SJSA1 (cell line): ENCODE measurements at places on chromosomes 2 and 18. TPM values are rescaled to one million over a fixed set of nuclear protein-coding genes. Genes with fewer than 3 reads are reported as not detected.
A peak's percentile ranks its signal among the peaks of the same experiment; 100 is the strongest.

GRCh38 chr18:79765491-79766245, 32.1 kb upstream of the KCNG2 start:
- H3K27me3 ChIP-seq = no peaks in the 10 kb centered on the region; the same call in 1 of the 2 replicates
- no peaks in the 10 kb centered on the region for H3K4me1 ChIP-seq
- H3K36me3 ChIP-seq = no peaks in the 10 kb centered on the region
- no peak overlapping the region for H3K4me3 ChIP-seq
- no peak overlapping the region for H3K27ac ChIP-seq

MTIF2 gene
- total RNA-seq = 35.0 and 50.5 TPM in 2 replicates

RPRM gene
- not detected in 2 replicates for total RNA-seq

DNA sequence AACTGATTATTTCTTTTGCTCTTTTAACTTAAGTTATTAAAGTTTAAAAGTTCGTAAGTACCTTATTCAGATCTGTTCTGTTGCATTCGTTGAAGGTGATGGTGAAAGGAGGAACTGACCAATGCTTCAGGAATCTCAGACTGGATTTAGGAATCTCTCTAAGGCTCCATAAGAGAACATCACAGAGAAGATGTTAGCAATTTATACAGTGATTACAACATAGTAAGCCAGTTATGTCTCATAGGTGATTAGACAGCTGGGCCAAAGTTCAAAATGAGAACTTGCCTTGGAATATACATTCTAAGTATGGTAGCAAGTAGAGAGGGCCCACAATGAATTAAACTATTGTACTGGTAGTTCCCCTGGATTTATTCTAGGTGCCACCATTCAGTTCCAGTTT, 3.2 kb downstream of the MARS2 start:
- H3K36me3 ChIP-seq = peaks cover 18% of the 10 kb centered on the region
- H3K4me3 ChIP-seq = no peak overlapping the region
- H3K27ac ChIP-seq = no peak overlapping the region

- H3K27ac ChIP-seq = no peak overlapping the region
- peaks cover 23% of the 10 kb centered on the region for H3K4me1 ChIP-seq
- no peaks in the 10 kb centered on the region for H3K36me3 ChIP-seq
- DNase-seq = no peak
- no peak overlapping the region for H3K4me3 ChIP-seq
These were observed 23.1 kb upstream of the KLF7 start for GRCh38 chr2:207188626-207189419.

IL36B gene
- total RNA-seq = not detected in 2 replicates

DNA sequence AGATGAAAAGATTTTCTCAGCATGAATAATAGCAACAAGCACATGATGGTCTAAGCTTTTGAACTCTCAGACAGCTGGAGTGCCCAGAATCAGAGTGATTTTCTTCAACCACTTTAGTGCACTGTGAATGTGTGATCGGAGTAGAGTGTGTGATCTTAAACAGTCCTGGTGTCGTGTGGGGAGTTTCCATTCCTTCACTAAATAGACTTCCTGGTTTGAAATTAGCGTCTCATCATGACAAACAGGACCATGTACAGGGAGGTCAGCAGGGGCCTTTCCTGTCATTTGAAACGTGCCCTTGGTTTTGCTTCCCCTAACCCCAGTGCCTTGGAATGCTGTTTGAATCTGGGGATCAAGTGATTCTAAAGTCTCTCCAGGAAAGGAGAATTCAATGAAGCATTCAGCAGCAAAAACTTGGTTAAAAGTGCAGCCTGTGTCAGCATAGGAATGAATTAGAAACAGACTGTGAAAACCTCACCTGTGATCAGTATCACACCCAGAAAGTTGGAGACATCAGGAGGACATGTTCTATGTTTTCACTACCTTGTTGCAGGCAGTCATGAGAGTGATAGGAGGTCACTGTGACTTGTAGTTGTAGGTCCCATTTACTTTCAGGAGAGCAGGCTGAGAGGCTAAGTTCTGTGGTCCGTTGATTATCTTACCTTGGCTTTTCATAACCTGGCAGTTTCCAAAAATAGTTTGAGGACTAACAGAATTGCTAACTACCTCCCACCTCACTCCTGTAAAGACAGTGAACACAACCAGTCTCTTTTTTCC, 400.3 kb downstream of the MTX2 start:
- DNase-seq = no peak
- peaks cover 13% of the 10 kb centered on the region; the same call in 1 of the 2 replicates for H3K27me3 ChIP-seq
- no peaks in the 10 kb centered on the region for H3K36me3 ChIP-seq
- no peak overlapping the region for H3K4me3 ChIP-seq

ACMSD gene
- total RNA-seq = not detected in 2 replicates

- H3K4me1 ChIP-seq = peaks cover 15% of the 10 kb centered on the region
- H3K4me3 ChIP-seq = no peak overlapping the region
- H3K27ac ChIP-seq = no peak overlapping the region
- no peaks in the 10 kb centered on the region for H3K27me3 ChIP-seq
- no peak for DNase-seq
These were observed 151.1 kb upstream of the TWIST2 start for GRCh38 chr2:238696786-238697185.

DNA sequence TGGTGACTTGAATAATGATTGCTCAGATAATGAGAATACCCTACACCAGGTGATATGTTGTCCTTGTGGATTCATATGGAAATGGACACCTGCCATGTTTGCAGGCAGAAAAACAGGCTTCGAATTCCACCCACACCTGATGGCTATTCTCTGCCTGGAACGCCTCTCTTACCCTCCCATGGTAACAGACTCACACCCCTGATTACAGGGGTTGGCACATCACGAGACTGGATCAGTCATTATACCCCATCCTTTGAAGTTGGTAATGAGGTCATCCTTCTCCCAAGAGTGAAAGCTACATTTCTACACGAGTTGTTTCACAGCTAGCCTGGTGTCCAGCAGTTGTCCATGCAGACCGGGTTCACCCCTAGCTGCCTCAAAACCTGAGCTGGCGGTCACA, 71.4 kb upstream of the MBOAT2 start:
- H3K27me3 ChIP-seq = no peaks in the 10 kb centered on the region
- no peaks in the 10 kb centered on the region for H3K36me3 ChIP-seq
- peaks cover 52% of the 10 kb centered on the region for H3K4me1 ChIP-seq
- H3K4me3 ChIP-seq = no peak overlapping the region

GRCh38 chr2:100193291-100193710, 50.9 kb upstream of the AFF3 start:
- no peaks in the 10 kb centered on the region for H3K4me1 ChIP-seq
- no peak for DNase-seq
- no peak overlapping the region for H3K4me3 ChIP-seq

DNA sequence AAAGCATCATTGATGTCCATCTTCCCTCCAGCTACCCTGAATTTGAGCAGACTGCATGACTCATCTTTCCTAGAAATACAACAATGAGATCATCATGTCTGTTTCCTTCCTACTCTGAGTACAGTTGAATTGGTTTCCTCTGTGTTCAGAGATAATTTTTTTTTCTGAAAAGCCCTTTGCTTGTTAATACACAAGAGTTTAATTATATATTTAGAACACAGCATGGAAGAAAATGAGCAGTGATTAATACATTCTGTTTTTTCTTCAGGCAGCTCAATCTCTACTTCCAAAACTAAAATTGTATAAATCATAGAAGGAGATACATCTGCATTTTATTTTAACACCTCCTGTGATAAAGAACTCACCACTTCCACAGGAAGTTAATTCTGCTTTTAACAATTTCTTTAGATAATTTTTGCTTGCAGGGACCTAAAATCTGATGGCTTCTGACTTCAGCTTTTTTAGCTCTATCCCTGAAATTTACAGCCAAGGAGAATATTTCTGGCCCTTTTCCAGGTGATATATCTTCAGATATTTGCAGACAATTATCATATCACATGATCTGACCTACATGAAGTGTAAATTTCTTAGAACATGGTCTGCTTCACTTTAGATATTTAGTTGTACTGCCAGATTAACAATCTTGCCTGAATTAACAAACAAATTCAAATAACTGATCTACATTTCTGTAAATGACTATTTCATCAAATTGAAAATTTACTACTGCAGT, 249.0 kb downstream of the TRIB2 start:
- DNase-seq = no peak
- H3K27ac ChIP-seq = peak overlapping the region; percentile 4; the same call in 1 of the 2 replicates
- no peak overlapping the region for H3K4me3 ChIP-seq
- no peaks in the 10 kb centered on the region for H3K36me3 ChIP-seq

SCYGR4 gene
- total RNA-seq = not detected in 2 replicates

DNA sequence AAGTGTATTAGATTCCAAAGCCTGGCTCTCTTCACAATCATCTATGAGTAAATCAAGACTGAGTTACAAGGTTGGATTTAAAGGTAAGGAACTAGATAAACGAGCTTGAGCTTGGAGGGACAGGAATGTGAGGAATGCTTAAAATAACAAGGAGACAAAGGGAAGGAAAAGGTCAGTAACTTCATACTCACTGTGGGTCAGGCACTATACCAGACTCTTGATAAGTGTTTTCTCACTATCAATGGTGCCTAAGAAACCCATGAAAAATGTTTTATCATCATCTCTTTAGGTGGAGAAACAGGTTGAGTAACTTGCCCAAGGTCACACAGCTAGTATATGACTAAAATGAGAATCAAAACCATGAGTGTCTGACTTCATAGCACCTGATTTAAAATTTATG, 212.1 kb downstream of the CDH2 start:
- DNase-seq = no peak
- H3K27ac ChIP-seq = no peak overlapping the region
- H3K4me3 ChIP-seq = no peak overlapping the region
- peaks cover 10% of the 10 kb centered on the region; the same call in 1 of the 2 replicates for H3K36me3 ChIP-seq
- H3K27me3 ChIP-seq = no peaks in the 10 kb centered on the region

- H3K4me1 ChIP-seq = peaks cover 10% of the 10 kb centered on the region
- peak; percentile 63 for DNase-seq
- H3K4me3 ChIP-seq = no peak overlapping the region
- no peak overlapping the region for H3K27ac ChIP-seq
- H3K27me3 ChIP-seq = no peaks in the 10 kb centered on the region
- H3K36me3 ChIP-seq = no peaks in the 10 kb centered on the region
These were observed 62.2 kb downstream of the ADNP2 start for GRCh38 chr18:80171054-80171872.

GRCh38 chr2:205755923-205756322, 73.6 kb downstream of the NRP2 start:
- H3K36me3 ChIP-seq = no peaks in the 10 kb centered on the region
- H3K27me3 ChIP-seq = no peaks in the 10 kb centered on the region
- H3K4me1 ChIP-seq = peaks cover 62% of the 10 kb centered on the region
- H3K27ac ChIP-seq = no peak overlapping the region
- no peak for DNase-seq
- no peak overlapping the region for H3K4me3 ChIP-seq

- peak overlapping the region; percentile 19 for H3K4me3 ChIP-seq
- H3K27ac ChIP-seq = peak overlapping the region; percentile 79
- no peaks in the 10 kb centered on the region for H3K36me3 ChIP-seq
- H3K4me1 ChIP-seq = peaks cover 17% of the 10 kb centered on the region
- DNase-seq = peak; percentile 49
These were observed 327.6 kb downstream of the NCKAP5 start for GRCh38 chr2:133240491-133241223.

- H3K27ac ChIP-seq = no peak overlapping the region
- DNase-seq = no peak
- H3K4me1 ChIP-seq = no peaks in the 10 kb centered on the region
These were observed 47.1 kb downstream of the HS6ST1 start for GRCh38 chr2:128271597-128271910.

DNA sequence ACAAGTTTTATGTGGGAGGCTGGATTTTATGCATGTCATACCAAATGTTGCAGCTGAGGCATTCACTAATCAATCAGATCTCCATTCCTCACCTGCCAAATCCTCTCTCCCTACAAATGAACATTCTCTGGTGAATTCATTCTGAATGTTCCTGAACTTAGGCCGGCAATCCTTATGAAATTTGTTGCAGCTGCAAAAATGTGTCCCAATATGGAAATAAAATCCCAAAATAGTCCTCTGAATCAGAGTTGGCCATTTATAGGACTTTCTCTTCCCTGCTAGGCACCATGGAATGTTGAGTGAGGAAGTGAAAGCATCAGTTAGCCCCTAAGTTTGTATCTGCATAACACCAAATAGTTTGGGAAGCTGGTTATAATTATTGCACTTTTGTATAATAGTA, 25.6 kb downstream of the GCA start:
- no peak for DNase-seq
- H3K4me3 ChIP-seq = no peak overlapping the region
- no peaks in the 10 kb centered on the region for H3K36me3 ChIP-seq
- no peak overlapping the region for H3K27ac ChIP-seq
- no peaks in the 10 kb centered on the region for H3K27me3 ChIP-seq
- no peaks in the 10 kb centered on the region for H3K4me1 ChIP-seq

DNA sequence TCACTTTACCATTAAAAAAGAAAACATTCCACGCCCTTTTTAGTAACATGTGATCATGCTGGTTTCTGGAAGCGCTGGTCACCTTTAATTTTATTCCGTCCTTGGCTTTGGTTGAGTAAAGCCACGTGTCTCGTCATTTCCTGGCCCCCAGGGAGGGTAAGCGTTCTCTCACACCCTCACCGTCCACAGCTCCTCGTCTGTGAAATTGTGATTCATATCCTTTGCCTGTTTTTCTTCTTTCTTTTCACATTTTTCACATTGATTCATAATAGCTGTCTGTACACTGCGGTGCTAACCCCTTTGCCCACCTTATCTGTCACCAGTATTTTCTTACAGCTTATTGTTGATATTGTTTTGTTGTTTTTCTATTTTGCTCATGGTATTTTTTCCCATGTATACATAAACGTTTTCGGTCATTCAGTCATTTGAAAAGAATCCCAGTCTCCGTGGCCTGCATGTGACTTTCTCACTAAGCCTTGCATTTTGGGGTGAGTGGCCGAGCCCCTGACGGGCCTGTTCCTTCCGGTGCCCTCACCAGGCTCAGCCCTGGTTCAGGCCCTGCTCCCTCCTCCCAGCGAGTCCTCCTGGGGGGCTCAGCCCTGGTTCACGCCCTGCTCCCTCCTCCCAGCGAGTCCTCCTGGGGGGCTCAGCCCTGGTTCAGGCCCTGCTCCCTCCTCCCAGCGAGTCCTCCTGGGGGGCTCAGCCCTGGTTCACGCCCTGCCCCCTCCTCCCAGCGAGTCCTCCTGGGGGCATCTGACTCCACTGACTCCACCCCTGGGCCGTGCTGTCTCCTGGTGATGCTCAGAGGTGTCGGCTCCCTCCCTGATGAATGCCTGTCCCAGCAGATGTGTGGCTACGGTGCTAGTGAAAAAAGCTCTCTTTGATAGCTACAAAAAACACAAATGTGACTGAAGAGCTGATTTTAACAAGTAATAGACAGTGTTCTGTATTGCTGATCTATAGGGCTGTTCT, 249.7 kb upstream of the PXDN start:
- H3K36me3 ChIP-seq = no peaks in the 10 kb centered on the region
- H3K4me1 ChIP-seq = peaks cover 39% of the 10 kb centered on the region
- H3K4me3 ChIP-seq = no peak overlapping the region
- no peaks in the 10 kb centered on the region for H3K27me3 ChIP-seq
- DNase-seq = peak; percentile 79
